Epithelial cell of umbilical artery (primary cell): ENCODE measurements at places on chromosomes 3 and 15. TPM values are rescaled to one million over a fixed set of nuclear protein-coding genes. Genes with fewer than 3 reads are reported as not detected.

MESP2 gene
- under 0.01 and 0.15 TPM in 2 replicates for total RNA-seq

NANOGP8 gene
- total RNA-seq = not detected in 2 replicates

SEMA3G gene
- total RNA-seq = 39.5 and 61.1 TPM in 2 replicates

MORC1 gene
- not detected in 2 replicates for total RNA-seq

PRTG gene
- 2.9 and 4.7 TPM in 2 replicates for total RNA-seq
